Cortex of kidney (tissue), 1 donor: ENCODE measurements at places on chromosomes 12 and 14.

GRCh38 chr14:93731753-93732152 is 56.5 kb downstream of the PRIMA1 start:
- DNase-seq: no peak

DNA sequence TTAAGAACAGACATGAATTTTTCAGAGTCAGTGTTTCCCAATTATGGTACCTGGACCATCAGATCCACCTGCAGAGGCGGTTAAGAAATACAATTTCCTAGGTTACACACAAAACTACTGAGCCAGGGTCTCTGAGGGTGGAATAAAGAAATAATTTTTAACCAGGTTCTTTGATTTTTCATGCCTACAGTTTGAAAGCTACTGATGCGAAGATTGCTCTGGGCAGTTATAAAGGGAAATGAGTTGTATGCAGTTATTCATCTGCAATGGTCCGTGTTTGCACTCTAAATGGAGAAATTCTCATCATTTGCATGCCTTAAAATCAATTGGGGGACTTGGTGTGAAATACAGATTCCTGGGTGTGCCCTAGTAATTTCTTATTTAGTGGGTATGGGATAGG is 89.7 kb downstream of the ERGIC2 start:
- no peak for DNase-seq

DNA sequence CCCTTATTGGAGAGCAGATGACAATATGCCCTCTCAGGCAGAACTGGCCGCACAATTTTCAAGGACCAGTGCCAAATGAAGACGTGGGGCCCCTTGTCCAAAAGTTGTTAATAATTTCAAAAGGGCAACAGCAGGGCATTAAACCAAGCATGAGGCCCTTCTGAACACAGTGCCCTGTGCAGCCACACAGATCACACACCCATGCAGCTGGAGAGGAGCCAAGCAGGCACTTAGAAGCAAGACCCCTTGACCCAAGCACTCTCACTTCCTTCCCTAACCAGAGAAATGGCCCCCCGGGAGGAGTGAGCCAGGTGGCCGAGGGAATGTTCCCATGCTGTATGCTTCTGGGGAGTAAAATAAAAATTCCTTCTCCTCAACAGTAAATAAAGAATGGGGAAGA is 114.0 kb upstream of the TMPO start:
- no peak for DNase-seq

DNA sequence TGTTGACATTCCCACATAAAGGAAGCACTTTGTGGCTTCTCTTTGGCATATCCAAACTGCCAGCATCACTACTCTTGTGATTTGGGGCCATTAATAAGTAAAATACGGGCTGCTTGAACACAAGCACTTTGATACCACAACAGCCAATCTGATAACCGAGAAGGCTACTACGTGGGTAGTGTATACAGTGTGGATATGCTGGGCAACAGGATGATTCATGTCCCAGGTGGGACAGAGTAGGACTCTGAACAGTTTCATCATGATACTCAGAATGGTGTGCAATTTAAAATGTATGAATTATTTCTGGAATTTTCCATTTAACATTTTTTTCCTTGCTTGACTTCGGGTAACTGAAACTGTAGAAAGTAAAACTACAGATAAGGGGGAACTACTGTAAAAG is 225.0 kb upstream of the DDHD1 start:
- DNase-seq: no peak

DNA sequence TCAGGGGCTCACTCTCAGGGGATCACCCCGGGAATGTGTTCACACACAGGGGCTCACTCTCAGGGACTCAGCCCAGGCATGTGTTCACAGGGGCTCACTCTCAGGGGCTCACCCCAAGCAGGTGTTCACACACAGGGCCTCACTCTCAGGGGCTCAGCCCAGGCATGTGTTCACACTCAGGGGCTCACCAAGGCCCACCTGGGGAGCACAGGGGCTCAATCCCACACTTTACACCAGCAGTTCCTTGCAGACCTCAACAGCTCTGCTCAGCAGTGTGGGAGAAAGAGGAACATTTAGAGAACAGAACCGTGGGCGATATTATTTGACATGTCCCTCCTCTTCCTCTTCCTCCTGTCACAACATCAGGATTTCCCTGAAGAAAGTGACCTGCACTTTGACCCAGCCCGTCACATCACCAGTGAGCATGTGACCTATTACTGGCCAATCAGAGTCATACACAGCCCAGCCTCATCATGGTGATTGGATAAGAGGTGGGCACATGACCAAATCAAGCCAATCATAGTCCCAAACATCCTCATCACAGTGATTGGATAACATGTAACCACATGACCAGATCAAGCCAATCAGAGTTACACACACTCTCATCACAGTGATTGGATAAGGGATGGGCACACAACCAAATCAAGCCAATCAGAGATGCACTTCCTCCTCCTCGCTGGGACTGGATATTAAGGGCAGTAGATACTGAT is 359.4 kb upstream of the SFSWAP start:
- no peak for DNase-seq
